Spinal cord (tissue), 10 donors: ENCODE measurements at places on chromosomes 7 and 10. TPM values are rescaled to one million over a fixed set of nuclear protein-coding genes. Genes with fewer than 3 reads are reported as not detected.
A peak's percentile ranks its signal among the peaks of the same experiment; 100 is the strongest.

DNAJB6 gene
- 120 TPM for total RNA-seq

VIM gene
- total RNA-seq, result 6,817 TPM

GIMAP8 gene
- 8.8 TPM for total RNA-seq

TACC2 gene
- 38.0 TPM for total RNA-seq

AIFM2 gene
- total RNA-seq, result 3.3 TPM

ZNF503 gene
- total RNA-seq, result 9.6 TPM

BEND7 gene
- total RNA-seq, result 20.0 TPM

INMT gene
- 11.6 TPM for total RNA-seq

FXYD4 gene
- total RNA-seq, result not detected

MYPN gene
- total RNA-seq, result 0.10 TPM

PKD2L1 gene
- total RNA-seq, result 0.33 TPM

OPN1SW gene
- not detected for total RNA-seq

CYP2C19 gene
- total RNA-seq, result not detected

TAS2R41 gene
- not detected for total RNA-seq

CAPZA2 gene
- 214 TPM for total RNA-seq

RAB19 gene
- total RNA-seq, result 0.99 TPM

- DNase-seq, result no peak
Measured at GRCh38 chr7:42573881-42574672, 337.1 kb upstream of the GLI3 start.

GRCh38 chr10:116886772-116887171 lies 37.5 kb downstream of the ENO4 start:
- DNase-seq, result no peak

- peak; percentile 62 for DNase-seq
Measured at GRCh38 chr7:75885036-75885435, 6.2 kb downstream of the RHBDD2 start.

GRCh38 chr10:82037076-82037475 lies 162.1 kb downstream of the NRG3 start:
- peak; percentile 87 for DNase-seq

DNA sequence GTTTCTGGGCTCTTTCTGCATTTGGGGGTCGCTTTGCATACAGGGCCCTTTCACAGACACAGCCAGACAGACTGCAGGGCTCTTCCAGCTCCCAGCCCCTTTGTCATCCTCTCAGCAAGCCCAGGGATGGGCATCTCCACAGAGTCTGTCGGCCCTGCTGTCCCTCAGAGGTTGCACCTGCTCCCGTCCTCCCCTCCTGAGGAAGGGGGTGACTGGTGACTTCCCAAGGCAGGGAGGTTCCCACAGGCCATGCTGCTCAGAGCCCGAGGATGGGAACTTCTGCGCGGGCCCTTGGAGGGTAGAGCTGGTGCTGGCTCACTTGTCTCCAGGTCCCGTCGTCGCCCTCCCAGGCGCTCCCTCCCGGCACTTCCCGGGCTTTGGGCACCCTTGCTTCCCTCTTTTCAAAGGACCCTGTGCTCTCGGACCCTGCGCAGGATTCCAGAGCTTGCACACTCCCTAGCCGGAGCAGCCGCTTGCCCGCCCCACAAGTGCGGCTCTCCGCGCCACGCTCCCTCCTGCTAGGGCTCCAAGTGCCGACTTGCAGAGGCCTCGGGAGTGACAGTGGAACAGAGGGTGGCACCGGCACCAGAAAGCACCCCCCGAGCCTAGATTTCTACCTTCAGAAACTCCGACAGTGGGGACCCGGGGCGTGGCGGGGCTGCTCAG lies 152.5 kb downstream of the PRKAG2 start:
- DNase-seq, result no peak

DNA sequence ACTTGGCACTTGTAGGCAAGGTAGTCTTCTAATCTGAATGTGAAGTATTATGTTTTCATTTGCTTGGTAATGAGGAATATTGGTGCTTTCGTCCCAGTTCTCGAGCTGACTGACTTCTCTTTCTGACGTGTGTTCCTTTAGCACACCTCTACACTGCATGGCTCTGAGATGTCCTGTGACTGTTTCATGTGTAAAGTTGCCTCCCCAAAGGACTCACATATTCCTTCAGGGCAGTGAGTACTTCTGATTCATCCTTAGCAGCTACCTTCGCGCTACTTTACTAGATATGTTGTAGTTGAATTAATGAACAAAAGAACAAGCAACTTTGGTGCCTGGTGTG lies 113.7 kb downstream of the EGFR start:
- DNase-seq, result no peak

GRCh38 chr10:27345455-27345920 lies 104.9 kb upstream of the ACBD5 start:
- DNase-seq, result no peak

DNA sequence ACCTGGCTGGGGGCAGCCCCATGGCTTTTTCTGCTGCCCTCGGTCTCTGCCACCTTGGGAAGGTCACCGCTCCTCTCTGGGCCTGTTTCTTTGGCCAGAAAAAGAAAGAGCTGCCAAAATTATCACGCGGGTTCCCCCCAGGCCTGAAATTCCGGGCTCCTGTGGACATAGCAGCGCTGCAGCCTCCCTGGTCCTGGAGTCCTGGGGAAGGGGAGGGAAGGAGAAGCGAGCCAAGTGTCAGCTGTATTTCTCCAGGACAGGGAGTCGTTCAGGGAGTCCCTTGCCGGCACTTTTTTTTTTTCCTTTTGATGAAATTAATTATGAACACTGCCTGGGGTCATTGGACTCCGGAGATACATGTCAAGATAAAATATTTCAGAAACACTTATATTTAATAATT lies 152.3 kb upstream of the GPR26 start:
- no peak for DNase-seq

DNA sequence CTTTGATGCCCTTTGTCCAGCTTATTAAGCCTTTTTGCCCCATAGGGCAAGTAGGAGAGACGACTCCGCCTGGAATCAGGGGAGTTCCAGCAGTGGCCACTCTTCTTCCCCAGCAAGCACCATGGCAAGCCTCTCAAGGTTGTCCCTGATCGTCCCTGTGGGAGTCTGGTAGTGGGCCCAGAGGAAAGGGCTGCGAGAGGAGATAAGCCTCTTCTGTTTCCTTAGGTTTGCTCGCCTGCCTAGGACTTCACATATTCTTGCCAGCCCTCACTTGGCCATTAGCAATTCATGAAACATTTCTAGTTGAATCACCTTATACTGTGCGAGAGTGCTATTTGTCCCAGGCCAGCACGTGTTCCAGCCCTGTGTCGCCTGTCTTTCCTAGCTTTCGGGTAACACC lies 47.8 kb upstream of the CPN1 start:
- no peak for DNase-seq

GRCh38 chr7:129037585-129037984 lies 17.3 kb downstream of the TNPO3 start:
- no peak for DNase-seq

GRCh38 chr7:14639801-14640200 lies 262.8 kb downstream of the DGKB start:
- no peak for DNase-seq

DNA sequence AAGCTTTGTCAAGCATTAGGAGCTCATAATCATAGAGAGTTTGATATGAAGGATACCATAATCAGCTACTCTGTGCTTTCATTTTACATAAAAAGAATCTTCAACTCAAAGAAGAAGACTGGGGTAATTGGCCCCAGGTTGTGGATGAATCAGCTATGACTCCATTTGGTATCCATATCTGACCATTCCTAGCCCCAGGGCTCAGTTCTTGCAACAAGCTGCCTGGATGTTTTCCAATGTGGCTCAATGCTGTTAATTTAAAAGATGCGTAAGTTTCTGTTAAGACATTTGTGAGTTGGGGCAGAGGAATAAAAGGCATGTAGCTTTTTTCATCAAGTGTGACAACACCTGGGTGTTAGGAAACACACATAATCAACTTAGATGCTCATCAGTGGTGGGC lies 951.1 kb downstream of the NRG3 start:
- no peak for DNase-seq

DNA sequence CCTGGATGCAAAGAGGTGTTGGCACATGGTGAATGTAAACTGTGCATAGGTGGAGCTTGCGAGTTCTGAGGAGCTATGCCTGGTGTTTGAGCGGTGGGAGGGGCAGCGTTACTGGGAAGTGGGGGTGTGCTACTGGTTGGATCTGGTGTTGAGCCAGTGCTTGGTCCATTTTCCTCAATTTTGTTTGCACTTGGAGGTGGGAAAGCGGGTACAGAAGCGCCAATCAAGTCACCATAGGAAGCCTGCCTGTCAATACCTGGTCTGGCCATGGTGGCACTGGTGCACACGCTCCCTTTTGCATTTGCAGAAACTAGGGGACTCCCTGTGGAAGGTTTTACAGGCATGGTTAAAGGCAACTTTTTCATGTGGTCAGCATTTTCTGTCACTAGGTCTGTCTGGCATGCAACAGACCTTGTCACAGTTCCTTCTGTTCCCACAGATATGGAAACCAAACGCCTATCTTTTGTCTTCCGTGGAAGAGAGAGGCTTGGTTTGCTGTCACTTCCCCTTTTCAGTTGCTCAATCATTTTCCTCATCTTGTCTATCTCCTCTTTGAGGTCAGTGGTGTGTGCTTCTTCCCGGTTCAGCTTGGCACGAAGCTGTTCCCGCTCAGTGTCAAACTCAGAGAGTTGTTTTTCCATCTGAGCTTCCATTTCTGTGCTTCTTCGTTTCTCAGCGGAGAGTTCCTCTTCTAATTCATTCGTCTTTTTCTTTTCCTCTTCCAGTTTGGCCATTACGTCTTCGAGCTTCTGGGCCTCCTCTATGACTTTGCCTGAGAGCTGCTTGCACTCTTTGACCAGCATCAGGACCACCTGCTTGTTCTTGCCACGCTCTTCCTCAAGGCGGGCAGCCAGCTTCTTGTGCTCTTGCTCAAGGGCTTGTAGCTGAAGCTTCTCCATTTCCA lies 81.1 kb downstream of the CTTNBP2 start:
- DNase-seq, result no peak

DNA sequence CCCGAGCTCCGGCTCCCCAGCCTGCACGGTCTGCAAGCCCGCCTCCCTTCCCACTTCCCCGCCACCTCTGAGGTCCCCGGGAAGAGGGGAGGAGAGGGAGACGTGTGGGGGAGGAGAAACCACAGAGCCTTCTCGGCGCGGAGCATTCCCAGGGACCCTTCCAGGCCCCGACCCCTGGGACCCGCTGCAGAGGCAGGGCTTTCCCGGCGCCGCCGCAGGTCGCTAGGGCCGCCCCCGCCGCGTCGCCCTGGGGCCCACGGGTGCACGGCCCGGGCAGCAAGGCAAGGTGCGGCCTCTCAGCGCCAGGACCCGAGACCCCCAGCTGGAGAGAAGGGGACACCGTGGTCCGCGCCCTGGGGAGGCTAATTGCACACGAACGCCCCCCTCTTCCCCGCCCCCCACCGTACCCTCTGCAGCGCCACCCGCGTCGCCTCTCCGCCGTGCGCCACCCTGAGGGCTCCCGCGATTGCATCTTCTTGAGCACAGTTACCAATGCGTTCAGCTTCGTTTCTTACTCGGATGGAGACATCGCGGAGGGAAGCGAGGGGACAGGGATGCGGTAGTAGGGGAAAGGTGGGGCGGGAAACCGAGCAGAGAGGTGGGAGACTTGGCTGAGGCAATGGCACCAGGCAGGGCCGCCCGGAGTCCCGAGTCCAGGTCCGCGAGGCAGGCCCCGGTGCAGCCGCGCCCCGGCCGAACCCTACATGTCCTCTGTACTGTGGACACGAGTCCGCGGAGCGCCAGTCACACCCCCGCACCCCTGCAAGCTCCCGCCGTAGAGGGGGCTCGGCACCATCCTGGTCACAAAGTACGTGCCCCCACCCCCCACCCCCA lies 28.9 kb downstream of the SKIDA1 start:
- DNase-seq, result peak; percentile 94

GRCh38 chr10:35541720-35542119 lies 63.4 kb upstream of the GJD4 start:
- peak; percentile 19 for DNase-seq

DNA sequence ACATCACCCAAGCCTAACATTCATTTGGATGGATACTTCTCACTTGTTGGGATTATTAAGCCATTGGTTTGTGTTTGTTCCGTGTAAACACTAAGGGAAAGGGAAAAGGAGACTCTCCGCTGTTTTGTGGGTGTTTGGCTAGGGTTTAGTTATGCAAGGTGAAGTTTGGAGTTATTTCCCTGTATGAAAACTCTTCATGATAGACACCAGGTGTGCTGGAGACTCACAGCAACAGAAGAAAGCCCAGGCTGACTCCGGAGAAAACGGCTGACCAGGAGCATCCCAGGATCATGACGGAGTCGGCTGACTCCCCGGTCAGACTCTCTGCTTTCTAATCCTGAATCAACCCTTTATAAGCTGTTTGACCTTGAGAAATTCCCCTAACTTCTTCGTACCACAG lies 94.1 kb upstream of the KLF6 start:
- no peak for DNase-seq

GRCh38 chr7:2450198-2451107 lies 25.7 kb downstream of the GRIFIN start:
- DNase-seq, result no peak

DNA sequence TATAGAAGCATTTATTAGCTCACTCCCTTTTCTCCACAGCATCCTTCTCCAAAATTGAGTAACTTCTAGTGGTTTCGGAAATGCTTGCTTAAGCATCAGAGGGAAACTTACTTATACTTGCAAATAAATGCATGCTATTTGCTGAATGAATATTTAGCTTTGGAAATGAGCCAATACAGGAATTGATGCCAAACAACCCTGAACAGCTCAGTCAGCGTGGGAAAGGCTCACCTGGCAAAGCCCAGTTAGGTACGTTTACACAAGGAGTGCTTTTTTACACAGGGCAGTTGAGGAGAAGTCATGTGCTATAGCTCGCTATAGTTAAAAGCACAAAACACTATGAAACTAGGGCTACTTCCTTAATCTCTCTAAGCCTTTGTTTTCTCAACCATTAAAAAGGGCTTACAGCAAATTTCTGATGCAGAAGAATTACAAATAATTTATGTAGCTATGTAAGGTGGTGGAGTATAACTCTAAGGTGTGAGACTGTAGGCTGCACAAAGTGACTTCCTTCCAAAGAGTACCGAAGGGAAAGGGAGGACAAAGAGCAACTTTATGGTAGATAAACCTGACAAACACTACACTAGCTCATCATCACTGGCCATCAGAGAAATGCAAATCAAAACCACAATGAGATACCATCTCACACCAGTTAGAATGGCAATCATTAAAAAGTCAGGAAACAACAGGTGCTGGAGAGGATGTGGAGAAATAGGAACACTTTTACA lies 498.2 kb downstream of the PHTF2 start:
- DNase-seq, result no peak

GRCh38 chr10:8044908-8045725 lies 9.4 kb upstream of the GATA3 start:
- DNase-seq, result no peak

- no peak for DNase-seq
Measured at GRCh38 chr10:49049660-49050059, 65.7 kb downstream of the VSTM4 start.

DNA sequence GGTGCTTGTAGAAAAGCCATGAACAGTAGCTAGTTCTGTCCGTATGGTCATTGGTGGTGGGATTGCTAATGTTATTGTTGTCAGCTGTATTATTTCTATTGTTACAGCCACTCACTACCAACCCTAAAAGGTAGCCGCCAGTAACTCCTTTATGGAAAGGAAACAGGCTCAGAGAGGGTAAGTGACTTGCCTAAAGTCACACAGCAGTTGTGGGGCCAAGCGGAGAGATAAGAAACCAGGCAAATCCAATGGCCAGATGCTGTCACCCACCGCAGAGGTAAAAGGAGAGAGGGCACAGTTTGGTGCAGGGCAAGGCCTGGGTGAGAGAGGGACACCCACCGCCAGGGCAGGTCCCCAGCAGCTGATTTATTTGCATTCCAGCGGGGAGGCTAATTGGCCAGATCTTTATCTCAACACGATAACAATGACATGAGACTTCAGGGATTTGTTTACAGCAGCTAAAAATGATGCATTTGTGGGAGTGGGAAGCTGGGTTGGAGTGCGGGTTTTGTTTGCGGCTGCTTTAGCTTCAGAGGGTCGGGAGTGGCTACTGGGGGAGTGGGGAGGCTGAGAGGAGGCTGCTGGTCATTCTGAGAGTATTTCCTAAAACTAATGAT lies 8.6 kb upstream of the NKX2-3 start:
- no peak for DNase-seq
